ENCODE measurements at places on chromosomes 6 and 20.

DNA sequence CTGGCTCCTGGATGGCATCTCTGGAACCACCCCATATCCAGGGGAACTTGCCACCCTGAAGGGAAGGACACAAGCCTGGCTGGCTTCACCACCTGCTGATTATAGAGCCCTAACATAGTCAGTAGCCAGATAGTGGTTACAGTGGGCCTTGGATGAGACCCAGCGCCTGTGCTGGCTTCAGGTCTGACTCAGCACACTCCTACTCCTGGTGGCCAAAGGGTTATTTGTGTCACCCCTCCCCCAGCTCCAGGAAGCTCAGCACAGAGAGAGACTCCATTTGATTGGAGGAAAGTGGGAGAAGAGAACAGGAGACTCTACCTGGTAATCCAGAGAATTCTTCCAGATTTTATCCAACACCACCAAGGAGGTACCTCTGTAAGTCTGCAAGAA is 12.8 kb downstream of the SNX14 start:
- DNase-seq = no peak

- no peak for DNase-seq
Measured at GRCh38 chr20:4905613-4906012, 95.7 kb downstream of the SLC23A2 start.

GRCh38 chr6:140090871-140091270 is 716.4 kb upstream of the CITED2 start:
- DNase-seq = no peak

DNA sequence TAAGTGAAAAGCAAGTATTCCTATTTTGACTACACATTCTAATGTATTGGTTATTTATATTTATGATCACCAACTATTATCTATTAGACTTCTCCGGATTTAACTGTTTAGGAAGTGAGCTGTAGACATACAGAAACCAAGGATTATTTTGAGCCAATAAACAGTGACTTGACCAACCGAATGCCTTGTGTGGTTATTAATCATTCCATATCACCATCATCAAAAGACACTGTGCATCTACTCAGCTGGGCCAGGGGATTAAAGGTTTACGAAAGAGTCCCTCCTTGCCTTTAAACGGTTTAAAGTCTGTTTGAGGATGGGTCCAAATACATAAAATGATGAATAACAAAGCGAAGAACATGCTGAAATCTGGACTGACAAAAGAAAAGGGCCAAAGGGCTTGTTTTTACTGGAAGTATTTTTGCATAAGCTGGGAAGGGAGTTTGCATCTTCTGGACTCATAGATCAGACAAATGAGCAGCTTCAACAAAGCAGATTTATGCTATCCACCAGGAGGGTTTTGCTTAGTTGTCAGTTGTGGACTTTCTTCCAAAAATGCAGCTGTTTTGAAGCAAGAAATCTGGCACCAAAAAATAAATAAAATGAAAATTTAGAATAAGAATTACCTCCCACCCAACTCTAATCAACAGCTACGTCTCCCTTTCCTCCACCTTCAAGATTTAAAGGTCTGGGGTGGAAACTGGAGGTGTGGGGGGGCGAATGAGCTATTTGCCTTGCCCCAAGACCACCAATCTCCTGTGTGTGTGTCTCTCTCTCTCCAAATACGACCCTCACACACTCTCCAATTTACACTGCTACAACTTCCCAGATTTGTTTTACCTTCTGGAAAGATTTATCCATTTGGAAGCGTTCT is 33.6 kb upstream of the ID4 start:
- no peak for DNase-seq

GRCh38 chr6:166465671-166466087 is 82.9 kb upstream of the MPC1 start:
- no peak for DNase-seq

DNA sequence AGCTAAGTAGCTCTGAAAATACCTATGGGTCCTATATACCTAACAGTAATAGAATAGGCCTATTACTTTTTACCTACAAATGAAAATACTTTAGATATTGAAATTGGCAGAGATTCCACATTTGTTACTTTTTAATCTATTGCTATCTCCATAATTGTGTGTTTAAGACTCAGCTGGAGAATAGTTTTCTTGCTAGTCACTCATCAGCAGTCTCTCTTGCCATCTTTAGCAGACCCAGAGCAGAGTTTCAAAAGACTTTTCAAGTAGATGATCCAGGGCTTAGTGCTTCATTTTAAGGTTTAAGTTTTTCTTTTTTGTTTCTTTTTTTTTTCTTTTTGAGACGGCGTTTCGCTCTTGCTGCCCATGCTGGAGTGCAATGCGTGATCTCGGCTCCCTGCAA is 12.9 kb downstream of the ANKS1A start:
- DNase-seq = no peak
